ENCODE measurements at places on chromosomes 5 and 9. TPM values are rescaled to one million over a fixed set of nuclear protein-coding genes. Genes with fewer than 3 reads are reported as not detected.

DNA sequence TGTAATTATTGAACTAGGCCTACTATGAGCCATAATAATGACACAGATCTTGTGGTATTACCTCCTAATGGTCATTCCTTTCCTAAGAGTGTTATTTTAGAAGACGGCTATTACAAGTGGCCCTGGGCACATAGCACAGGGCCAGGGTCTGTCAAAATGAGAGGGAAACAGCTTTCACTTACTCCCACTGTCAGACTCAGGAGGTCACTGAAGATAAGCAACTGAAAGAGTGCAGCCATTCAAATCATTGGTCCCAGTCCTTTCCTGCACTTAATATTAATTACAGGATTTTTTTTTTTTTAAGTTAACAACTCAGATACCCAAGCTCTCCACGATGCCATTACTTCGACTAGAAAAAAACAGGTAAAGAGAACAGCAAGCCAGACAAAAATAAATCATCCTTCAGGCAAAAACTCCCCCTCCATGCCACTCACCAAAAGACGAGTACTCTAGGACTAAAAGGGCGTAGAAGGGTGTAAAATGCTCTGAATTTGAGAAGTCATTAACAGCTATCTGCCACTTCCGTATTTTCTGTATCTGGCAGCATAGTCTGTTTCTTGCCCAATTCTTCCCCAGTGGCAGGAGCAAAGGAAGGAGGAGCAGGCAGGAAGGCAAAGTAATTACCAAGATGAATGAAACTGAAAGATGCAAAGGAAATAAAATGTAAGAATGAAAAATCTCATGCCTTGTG is 87.4 kb downstream of the ZNF608 start:
- DNase-seq = no peak

DNA sequence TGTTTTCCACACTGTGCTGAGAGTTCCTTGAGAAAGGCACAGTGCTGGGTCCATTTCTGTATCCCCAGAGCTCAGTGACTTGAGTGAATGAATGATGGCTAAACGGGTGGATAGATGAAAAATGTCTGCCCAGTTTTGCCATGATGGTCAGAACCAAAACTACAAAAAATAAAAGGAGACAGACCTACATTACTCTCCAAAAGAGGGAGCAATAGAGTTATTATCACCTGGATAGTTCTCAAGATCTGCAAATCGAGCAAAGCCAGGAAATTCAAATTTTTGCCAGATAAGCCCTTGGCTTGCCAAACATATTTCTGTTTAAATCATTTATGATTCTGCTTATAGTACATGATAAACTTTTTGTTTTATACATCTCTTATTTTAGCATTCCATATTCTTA is 214.2 kb upstream of the ZNF462 start:
- DNase-seq = no peak

- no peak for DNase-seq
These were observed 556.4 kb upstream of the CTNND2 start for GRCh38 chr5:12460493-12461261.

DNA sequence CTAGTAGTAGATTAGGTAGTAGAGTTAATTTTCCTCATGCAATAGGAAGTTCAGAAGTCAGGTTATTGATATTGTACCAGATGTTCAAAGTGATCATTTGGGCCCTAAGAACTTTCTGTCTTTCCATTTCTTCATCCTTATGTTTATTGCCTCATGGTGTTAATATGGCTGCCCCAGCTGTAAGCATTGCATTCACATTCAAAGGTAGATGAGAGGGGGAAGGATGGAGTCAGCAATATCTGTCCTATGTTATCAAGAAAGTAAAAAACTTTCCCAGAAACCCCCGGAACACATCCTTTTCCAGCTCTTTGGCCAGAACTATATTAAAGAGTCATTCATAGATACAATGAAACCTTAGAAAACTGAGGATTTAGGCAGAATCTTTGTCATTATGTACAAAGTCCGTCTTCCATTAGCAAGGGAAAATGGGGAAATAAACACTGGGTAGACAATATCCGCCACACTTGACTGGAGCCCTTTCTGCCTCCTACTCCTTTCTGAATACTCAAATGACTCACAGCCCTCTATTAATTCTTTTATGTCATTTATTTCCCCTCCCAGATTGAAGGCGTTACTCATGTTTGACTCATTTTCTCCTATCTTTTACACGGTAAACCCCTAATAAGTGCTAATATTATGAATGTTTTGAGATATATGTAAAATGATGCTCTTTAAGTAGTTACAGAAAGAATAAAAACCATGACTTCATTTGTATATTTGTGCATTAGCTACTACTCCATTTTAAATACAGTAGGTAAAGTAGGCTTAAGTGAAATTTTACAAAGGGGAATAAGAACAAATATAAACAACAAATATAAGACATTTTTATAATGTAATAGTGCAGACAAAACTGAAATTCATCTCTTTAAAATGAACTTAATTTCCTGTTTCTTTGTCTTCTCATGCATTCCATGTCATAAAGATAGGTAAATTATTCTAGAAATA is 127.6 kb downstream of the SLF1 start:
- no peak for DNase-seq

GRCh38 chr9:89882930-89883361 is 278.1 kb downstream of the GADD45G start:
- DNase-seq = no peak

ODF2 gene
- total RNA-seq = 23.6 TPM

Data from kidney (tissue), 22 donors.